ENCODE measurements at places on chromosomes 12 and 14.

- DNase-seq = no peak
Measured at GRCh38 chr14:105440992-105441391, 21.4 kb downstream of the MTA1 start.

DNA sequence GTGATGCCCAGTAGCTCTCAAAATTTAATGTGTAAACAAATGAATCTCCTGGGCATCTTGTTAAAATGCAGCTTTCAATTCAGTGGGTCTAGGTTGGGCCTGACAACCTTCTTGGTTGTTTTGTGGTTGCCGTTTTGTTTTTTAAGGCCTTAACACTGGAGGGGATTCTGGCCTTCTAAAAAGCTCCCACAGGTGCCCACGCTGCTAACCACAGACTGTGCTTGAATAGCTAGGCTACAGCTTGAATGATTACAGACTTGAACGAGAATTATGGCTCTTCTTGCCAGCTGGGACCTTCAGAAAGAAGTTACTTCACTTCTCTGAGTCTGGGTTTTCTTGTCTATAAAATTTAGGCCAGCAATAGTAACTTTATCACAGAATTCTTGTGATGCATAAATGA lies 1.3 kb upstream of the FLVCR2 start:
- DNase-seq = no peak

DNA sequence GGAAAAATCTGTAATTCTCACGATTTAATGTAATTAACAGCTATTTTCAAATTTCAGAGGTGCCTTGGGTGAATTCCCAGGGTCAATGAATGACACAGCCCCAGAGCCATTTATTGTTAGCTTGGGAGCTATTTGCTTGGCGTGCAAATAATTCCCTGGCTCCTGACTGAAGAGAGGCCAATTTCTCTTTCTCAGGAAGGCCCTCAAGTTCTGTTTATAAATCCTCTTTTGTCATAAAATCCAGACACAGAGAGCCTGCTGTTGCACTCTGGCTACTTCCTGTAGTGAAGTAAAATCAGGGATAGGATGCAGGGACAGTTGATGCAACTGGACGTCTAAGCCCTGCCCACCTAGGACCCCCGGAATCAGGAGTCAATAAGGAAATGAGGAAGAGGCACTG lies 154.3 kb downstream of the TMX1 start:
- no peak for DNase-seq

DNA sequence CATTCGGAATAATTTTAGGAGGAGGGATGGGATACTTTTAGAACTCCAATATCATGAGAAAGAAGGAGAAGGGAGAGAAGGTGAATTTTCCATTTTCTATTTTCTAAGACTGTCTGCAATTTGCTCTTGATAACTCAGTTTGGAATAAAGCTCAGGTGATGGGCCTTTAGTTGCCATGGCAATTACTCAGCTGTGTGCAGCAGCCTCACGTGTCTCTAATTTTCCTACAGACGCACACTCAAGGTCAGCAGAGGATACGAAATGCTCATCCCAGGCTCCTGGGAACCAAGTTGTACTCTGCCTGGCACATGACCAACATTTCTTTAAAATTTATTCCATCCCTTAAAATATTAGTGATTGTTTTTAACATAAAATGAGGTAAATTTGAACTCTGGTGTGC lies 76.7 kb downstream of the TTC8 start:
- no peak for DNase-seq

- no peak for DNase-seq
Measured at GRCh38 chr12:85690146-85690545, 146.1 kb downstream of the RASSF9 start.

DNA sequence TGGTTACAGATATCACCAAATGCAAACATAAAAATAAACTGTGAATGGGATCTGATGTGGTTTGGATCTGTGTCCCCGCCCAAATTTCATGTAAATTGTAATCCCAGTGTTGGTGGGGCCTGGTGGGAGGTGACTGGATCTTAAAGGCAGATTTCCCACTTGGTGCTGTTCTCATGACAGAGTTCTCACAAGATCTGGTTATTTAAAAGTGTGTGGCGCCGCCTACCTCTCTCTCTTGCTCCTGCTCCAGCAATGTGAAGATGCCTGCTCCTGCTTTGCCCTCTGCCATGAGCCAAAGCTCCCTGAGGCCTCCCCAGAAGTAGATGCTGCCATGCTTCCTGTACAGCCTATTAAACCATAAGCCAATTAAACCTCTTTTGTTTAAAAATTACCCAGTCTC lies 47.8 kb downstream of the SLC25A21 start:
- no peak for DNase-seq

DNA sequence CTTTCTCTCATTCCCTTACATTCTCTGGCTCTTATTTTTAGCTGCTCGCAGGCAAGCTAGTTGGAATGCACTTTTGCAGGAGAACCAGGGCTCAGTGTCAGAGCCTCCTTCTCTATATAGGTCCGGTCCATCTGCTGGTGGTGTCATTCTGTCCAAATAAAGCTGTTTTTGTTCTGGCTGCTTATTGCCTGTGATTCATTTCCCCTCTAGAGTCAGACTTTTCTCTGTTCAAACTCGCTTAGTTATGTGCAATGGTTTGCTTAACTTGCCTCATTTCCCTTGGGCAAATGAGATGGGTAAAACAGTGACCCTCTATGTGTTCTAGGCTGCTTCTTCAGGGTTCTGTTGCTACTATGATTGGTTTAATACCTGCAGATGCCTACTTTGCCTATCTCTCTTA lies 2.9 kb downstream of the SMARCD1 start:
- DNase-seq = no peak

- no peak for DNase-seq
Measured at GRCh38 chr12:52845946-52846345, 2.8 kb downstream of the KRT78 start.

DNA sequence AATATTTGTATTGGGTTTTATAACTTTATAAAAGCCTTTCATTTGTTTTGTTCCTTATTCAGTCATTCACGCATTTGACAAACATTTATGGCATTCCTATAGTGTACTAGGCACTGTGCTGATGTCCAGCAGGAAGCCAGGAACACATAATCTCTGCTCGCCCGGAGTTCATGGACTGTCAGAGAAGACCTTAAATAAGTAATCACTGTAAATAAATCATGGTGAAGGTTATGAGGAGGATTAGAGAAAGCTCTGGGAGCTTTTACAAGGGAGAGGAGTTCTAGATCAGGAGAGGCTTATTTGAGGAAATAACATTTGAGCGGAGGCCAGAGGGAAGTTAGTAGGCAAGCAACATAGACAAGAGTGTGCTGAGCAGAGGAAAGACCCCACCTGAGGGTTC lies 1.4 kb upstream of the RDH11 start:
- DNase-seq = no peak

DNA sequence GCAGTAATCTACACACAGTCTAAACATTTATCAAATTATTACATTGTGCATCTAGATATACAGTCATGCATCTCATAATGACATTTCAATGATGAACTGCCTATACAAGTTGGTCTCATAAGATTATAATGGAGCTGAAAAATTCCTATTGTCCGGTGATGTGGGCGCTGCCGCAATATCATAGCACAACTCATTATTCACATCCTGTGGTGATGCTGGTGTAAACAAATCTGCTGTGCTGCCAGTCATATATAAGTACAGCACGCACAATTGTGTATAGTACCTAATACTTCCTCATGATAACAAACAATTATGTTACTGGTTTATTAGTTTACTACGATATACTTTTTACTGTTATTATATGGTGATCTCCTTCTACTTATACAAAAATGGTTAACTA lies 768.8 kb upstream of the NOVA1 start:
- no peak for DNase-seq

- DNase-seq = no peak
Measured at GRCh38 chr12:5154091-5154490, 110.4 kb downstream of the KCNA5 start.

- no peak for DNase-seq
Measured at GRCh38 chr12:23767834-23768233, 181.6 kb downstream of the SOX5 start.

DNA sequence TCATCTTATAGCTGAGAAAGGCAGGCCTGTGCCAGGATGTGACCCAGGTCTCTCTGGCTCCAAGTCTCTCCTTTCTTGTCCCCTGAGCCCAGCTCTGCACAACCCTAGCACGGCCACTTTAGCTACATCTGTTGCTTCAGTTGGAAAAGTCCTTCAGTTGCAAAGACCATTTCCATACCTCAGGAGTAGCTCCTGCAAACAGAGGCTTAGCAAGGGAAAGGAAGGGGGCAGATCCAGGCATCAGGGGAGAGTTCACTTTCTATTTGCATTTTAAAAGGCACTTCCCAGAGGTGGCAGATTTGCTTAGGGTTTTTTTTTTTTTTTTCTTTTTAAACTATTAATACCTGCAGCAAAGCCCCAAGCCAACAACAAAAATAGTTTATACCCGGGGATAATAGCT lies 3.0 kb upstream of the PITPNM2 start:
- DNase-seq = no peak

- no peak for DNase-seq
Measured at GRCh38 chr14:101357038-101357437, 204.3 kb upstream of the DIO3 start.

GRCh38 chr12:15469356-15469755 lies 147.0 kb downstream of the PTPRO start:
- no peak for DNase-seq

- DNase-seq = no peak
Measured at GRCh38 chr14:100305324-100306100, 732 bp downstream of the SLC25A29 start.

DNA sequence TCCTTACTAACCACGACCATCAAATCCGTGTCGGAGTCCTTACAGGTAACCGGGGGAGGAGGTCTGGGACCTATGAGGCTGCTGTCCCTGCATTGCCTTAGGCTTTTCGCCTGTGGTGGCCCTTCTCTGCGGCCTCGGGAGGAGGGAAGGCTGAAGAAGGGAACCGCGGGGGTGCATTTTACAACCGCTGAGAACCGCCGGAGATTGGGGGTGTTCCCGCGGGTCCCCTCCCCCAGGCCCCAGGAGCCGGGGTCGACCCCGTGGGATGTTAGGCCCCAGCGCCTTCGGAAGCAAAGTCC lies 549 bp downstream of the GPHN start:
- no peak for DNase-seq

All from HCT116 (cell line).